Activated T-cell treated with anti-CD3 and anti-CD28 coated beads for 1 hour (primary cell): ENCODE measurements at places on chromosomes 11 and 22.
A peak's percentile ranks its signal among the peaks of the same experiment; 100 is the strongest.

DNA sequence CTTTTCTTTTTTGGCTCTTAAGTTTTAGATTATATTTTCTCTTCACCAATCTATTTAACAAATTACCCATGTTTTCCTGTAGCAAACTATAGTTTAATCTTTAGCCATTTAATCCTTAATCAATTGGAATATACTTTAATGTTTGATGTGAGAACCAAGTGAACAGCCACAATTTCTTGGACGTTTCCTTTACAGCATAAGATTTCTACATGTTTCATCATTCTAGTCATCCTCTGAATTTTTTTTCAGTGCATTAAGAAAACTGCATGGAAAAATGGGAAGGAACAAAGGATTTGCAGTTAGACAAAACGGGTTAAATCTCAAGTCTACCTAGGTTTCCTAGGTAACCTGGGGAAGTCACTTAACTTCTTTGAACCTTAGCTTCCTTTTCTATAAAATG is 507.1 kb upstream of the CCDC90B start:
- no peak for DNase-seq

DNA sequence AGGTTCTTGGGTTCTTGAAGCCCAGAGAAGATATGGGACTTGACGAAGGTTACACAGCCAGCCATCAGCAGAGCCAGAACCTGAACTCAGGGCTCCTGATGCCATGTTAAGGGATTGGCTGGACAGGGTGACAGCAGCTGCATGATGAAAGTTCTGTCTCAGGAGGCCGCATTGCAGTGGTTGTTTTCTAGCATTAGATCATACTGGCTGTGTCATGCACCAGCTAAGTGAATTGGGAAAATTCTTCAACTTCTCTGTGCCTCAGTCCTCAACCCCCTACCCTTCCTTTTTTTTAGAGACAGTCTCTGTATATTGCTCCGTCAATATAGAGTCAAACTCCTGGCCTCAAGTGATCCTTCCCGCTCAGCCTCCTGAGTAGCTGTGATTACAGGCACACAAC is 5.4 kb upstream of the LTBP3 start:
- DNase-seq = no peak

DNA sequence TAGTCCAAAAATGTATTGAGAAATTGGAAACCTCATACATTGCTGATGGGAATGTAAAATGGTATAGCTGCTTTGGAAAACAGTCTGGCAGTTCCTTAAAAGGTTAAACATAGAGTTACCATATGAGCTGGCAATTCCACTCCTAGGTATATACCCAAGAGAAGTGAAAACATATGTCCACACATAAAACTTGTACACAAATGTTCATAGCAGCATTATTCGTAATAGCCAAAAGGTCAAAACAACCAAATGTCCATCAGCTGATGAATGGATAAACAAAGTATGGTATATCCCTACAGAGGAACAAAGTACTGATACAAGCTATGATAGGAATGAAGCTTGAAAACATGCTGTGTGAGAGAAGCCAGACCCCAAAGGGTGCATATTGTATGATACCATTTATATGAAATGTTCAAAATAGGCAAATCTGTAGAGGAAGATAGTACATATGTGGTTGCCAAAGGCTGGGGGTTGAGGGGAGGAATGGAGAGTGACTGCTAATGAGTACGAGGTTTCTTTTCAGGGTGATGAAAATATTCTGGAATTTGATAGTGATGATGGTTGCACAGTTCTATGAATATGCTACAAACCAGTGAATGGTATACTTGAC is 85.8 kb downstream of the ZBTB16 start:
- DNase-seq = no peak

- no peak for DNase-seq
Observed at GRCh38 chr22:23061471-23062280, 8.6 kb upstream of the GNAZ start.

GRCh38 chr11:104992781-104993180 is 24.4 kb upstream of the CASP4 start:
- no peak for DNase-seq

DNA sequence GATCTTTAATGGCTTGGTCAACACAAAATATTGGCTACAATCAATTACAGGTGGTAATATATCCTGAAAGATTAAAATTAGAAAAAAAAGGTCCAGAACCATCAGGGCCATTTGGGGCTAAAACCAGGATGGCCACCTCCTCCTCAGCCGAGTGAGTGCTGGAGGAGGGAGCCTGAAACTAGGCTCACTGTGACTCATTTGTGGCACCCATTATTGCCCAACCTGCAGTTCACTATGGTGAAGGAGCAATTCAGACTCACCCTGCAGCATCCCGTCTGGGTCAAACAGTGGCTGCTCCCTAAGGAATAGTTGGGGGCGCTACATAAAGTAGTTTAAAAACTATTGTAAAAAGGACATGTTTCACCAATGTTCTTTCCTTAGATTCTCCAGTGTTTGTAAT is 60.7 kb downstream of the GLYATL1 start:
- no peak for DNase-seq

DNA sequence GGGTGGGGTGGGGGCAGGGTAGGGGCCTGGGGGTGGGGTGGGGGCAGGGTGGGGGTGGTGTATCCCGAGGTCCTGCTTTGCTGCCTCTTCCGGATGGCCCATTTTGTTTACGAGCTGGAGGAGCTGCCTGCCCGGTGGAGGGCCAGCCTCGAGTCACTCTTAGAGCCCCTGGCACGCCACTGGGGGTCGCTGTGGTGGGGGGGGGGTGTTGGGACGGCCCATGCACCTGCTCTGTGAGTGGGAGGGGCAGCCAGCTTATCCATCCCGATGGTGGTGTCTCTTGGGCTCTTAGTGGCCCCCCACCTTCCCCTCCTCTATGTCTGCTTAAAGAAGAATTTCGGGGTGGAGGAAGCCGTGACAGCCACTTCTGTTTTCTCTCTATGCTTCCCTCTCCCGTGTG is 24.6 kb downstream of the MRGPRD start:
- no peak for DNase-seq

DNA sequence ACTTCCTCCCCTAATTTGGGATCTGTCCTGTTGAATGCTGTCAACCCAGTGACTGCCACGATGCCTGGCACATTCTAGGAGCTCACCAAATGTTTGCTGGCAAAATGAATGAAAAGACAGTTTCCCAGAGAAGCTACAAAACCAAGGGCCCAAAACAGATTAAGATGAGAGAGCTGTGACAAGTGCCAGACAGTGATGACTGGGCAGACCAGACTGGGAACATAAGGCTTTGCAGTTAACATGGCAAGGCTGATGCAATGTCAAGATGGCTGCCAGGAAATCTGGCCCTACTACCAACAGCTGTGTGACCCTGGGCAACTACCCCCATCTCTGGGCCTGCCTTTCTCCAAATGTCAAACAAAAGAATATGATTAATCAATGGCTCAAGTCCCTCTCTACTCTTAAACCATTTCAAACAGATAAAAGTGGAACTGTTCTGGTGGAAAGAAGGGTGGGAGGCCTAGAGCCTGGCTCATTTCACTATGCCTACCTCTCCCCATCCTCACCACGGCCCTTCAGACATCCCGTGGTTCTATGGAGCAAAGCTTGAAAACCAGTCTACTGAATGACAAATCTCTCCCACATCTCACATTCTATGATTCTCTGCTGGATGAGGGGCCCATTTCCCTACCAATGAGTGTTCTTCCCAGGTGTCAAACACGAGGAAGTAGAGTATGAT is 12.8 kb downstream of the AP1B1 start:
- DNase-seq = no peak

- DNase-seq = no peak
Observed at GRCh38 chr11:12321217-12321937, 56.0 kb upstream of the PARVA start.

- DNase-seq = no peak
Observed at GRCh38 chr11:72568861-72569260, 105.4 kb downstream of the PDE2A start.

- DNase-seq = no peak
Observed at GRCh38 chr11:60924110-60924905, at the start of gene TMEM132A. TMEM132A (plus strand) TSS chr11:60924460; CDS start chr11:60924634, 174 bp downstream.

GRCh38 chr11:81869351-81870065 is 864.2 kb downstream of the FAM181B start:
- DNase-seq = peak; percentile 42

DNA sequence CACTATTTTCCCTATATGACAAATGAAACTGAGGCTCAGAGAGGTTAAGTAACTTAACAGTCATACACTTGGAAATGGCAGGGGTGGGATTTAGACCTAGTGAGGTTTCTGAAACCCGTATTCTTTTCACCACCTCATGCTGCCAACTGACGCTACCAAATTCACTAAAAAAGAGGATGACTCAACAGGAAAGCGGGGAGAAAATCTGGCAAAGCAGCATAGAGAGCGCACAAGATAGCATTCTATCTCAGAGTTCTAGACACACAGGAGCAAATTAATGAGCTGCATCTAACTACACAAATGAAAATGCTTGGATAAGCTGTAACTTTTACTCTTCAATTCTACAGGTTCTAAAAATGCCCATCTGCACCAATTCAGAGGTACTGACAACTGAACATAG is 136.4 kb downstream of the RBFOX2 start:
- DNase-seq = no peak

DNA sequence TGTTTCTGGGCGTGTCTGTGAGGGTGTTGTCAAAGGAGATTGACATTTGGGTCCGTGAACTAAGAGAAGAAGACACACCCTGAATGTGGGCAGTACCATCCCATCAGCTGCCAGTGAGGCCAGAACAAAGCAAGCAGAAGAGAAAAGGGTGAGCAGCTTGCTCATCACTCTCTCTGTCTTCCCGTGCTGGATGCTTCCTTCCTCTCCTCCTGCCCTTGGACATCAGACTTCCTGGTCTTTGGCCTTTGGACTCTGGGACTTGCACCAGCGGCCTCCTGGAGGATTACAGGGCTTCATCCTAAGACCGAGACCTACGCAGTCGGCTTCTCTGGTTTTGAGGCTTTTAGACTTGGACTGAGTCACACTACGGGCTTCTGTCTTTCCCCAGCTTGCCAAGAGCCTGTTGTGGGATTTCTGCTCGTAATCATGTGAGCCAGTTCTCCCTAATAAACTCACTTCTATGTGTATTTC is 18.8 kb downstream of the APOL2 start:
- DNase-seq = no peak

DNA sequence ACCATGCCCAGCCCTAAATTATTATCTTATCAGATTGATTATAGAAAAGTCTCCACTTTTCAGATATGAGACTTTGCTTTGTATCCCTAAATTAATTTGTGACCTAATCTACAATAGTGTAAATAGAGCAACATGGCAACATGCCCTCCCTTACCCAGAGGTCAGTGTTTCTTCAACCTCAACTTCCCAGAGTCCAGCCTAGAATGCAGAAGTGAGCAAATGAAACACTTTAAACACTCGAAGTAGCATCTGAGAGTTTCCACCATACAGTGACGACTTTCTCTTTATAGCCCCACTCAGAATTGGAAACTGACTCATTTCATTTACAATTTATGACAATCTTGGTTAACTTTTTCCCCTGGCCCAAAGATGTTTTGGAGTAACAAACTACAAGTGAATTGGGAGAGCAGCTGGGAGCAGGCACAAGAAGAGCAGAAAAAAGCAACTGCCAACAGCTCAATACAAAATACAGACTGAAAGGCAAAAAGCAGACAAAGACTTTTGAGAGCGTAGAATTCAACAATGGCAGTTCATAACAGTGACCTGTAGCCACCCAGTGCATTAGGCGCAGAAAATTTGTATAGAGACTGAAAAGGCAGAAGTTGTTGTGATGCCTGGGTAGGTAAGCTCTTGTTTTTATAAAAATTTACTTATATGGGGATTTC is 10.1 kb upstream of the BLID start:
- no peak for DNase-seq

DNA sequence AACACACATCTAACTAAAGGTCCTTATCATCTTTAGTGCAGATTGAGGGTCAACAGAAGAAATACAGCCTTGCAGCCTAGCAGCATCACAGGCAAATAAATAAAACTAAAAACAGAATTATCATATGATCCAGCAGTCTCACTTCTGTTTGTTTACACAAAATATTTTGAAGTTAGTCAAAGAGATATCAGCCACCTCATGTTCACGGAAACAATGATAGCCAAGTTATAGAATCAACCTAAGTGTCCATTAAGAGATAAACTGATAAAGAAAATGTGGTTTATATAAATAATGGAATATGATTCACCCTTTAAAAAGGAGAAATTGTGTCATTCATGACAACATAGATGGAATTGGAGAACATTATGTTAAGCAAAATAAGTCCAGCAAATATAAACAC is 738.1 kb upstream of the CCDC90B start:
- DNase-seq = no peak

DNA sequence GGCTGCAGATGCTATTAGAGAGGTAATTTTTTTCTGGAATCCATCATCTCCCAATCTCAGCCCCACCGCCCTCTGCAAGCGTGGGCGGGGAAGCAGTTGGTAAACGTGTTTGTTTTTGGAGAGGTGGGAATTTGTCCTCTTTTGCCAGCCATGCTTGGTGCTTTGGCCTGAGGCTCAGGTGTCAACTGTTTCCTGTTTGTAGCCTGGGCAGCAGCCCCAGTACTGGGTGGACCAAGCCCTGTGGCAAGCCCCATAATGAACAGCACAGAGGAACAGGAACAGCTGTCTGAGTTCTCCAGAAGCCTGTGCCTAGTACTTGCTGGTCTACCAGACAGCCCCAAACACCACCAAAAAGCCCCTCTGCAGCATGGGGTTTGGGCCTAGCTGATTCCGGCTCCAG is 39.6 kb downstream of the POU2F3 start:
- DNase-seq = no peak

- no peak for DNase-seq
Observed at GRCh38 chr11:2581931-2582350, 117.9 kb downstream of the KCNQ1OT1 start.

GRCh38 chr22:20272174-20272573 is 4.1 kb upstream of the RTN4R start:
- no peak for DNase-seq

DNA sequence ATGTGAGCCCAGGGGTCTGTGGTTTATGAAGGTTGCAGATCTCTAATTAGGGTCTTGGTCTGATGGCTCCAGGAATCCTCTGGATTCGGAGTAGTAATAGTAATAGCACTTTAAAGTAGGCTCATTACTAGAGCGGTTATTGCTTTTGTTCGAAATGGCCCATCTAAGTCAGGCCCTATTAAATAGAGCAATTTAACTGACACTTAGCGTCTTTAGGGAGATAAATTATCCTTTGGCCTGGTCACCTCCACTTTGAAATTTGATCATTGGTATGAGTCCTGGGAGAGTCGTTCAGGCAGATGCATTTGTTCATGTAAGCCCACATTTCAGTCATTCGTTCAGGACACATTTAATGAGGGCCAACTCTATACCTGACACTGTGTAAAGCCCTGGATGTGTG is 54.8 kb downstream of the LDLRAD3 start:
- no peak for DNase-seq

DNA sequence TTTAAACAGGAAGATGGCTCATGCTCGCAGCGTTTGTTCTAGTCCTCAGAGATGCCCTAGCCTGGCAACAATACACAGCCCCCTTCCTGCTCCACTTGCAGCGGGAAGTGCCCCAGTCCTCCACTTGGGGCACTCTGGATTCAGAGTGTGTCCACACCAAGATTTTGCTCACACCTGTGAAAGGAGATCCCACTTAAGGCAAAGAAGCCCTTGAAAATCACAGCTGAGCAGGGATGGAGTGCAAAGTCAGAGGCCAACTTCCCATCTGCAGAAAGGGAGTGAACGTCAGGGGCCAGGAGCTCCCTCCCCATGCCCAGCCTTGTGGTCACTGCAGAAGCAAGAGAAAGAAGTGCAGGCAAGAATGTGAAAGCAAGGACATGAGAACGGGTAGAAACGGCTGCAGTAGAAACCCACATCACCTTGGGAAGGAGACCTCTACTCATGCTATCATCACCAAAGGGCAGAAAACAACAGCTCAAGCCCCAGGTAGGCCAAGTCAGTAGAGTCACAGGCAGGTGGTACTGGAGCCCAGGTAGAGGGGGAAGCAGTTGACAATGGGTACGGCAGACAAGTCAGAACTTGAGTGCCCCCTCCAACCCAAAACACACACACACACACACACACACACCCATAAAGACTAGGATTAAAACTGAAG is 157.4 kb downstream of the BUD13 start:
- DNase-seq = no peak
